ENCODE measurements at places on chromosomes 16 and 17.

GRCh38 chr16:83958846-83959565 lies 6.0 kb downstream of the OSGIN1 start:
- DNase-seq = no peak

- DNase-seq = no peak
Measured at GRCh38 chr17:83136156-83136555, 56.7 kb downstream of the METRNL start.

- DNase-seq = no peak
Measured at GRCh38 chr17:78824240-78824639, 16.4 kb downstream of the USP36 start.

DNA sequence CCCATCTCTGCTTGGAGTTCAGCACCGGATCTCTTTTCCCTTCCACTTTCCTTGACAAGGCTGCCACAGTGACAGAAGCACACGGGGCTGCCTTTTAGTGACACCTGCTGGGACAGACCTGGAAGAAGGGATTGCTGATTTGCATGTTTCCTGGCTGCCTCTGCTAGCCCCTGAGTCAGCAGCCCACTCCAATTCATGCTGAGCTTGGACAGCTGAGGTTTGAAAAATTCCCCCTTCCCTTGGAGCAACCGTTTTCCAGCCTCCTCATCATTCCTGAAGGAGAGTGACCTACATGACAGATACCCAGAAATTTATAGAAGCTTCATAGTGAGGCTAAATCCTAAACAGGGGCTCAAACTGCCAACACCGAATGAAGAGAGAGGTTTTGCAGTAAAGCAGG lies 18.8 kb upstream of the RBL2 start:
- no peak for DNase-seq

GRCh38 chr17:48570325-48571023 lies 7.7 kb downstream of the HOXB4 start:
- no peak for DNase-seq

GRCh38 chr16:2292221-2292620 lies 24.3 kb upstream of the RNPS1 start:
- DNase-seq = no peak

- no peak for DNase-seq
Measured at GRCh38 chr16:49452578-49452977, 79.0 kb downstream of the C16orf78 start.

GRCh38 chr16:13935408-13935807 lies 15.5 kb downstream of the ERCC4 start:
- no peak for DNase-seq

DNA sequence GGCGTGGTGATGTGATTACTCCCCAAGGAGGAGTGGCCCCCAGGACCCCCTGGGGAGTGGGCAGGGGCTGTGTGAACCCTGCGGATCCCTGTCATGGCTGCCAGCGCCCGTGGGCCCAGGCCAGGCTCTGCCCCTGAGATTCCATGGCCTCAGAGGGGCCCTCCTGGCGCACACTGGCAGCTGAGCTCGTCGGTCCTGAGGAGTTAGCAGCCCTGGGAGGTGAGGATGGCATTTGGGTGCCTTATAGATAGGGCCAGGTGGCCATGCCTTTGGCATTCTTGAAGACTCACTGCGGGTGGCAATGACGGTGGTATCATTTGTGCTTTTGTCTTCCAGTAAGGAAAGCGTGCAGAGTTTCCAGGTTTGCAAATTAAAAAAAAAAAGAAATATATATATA lies 146.8 kb upstream of the GSE1 start:
- no peak for DNase-seq

GRCh38 chr17:40963838-40964237 lies 2.9 kb downstream of the KRT39 start:
- no peak for DNase-seq

DNA sequence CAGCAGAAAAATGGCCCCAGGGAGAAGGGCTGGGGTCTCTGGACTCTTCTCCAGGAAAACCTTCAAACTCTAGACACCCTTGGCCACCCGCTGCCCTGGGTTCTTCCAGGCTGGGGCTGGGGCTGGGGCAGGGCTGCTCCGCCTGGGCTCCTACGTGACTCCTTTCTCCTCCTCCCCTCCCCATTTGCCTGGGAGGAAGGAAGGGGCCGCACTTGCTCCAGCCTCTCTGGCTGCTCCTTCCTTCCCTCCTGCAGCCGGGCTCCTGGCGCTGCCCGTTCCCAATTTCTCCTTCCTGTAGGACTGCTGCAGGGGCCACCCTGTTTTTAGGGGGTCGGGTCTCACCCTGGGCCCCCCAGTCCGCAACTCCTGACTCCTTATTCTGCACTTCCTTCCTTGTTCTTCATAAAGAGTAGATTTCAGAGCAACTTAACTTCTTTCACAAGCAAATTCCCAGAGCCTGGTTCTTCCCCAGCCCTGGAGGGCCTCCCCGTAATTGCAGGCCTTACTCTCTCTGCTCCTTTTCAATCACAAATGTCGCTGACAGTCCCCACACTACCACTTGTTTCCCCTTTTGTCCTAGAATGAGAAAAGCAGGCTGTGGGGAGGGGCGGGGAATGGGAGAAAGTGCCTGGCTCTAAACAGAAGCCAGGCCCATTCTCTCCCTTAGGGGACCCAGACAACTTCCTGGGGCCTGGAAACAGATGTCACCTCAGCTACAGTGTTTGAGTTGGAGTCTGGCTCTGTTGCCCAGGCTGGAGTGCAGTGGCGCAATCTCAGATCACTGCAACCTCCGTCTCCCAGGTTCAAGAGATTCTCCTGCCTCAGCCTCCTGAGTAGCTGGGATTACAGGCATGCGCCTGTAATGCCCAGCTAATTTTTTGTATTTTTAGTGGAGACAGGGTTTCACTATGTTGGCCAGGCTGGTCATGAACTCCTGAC lies 137.8 kb downstream of the ENGASE start:
- DNase-seq = no peak

- DNase-seq = no peak
Measured at GRCh38 chr17:74512624-74513091, 18.6 kb downstream of the CD300LB start.

DNA sequence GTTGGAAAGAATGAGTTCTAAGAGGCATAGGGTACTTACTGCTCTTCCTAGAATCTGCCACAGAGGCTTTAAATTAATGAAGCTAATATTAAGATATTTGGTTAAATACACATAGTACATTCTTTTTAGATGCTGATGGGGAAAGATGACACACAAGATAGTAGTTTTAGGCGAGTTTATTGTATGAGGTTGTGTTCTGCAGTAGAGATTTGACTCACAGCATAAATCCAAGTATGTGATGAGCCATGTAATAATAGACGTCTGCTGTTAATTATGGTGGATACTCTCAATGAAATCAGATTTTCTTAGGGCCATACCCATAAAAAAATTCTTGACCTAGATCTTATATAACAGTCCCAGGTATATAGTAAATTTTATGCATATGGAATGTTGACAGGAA lies 8.0 kb downstream of the TNRC6C start:
- DNase-seq = no peak

DNA sequence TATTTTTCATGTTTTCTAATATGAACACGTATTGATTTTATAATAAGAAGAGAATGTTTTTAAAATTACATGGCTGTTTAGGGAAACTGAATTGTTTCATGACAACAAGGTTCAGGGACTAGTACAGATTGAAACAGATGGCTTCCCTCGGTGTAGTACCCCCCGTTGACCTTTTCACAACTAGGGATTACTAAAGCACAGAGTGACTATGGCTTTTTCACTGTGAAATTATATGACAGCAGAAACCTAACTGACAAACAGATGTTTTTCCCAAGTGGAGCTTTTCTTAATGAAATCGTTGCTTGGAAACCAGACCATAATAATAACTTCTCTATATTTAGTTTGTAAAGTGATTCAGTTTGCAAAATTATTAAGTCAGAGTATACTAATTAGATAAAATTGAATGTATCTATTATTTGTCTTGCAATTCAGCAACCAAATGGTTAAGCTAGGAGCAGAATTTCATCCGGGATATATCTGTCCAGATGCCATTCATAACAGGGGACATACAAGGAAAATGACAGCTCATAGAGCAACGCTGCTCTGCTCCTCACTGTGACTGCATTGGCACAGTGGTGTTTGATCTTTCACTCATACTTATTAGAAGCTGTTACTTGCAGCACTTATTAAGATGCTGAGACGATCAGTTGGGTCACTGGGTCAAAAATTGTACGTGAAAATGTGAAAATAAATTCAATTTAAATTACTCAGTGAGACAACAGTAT lies 111.7 kb downstream of the TANGO6 start:
- no peak for DNase-seq

DNA sequence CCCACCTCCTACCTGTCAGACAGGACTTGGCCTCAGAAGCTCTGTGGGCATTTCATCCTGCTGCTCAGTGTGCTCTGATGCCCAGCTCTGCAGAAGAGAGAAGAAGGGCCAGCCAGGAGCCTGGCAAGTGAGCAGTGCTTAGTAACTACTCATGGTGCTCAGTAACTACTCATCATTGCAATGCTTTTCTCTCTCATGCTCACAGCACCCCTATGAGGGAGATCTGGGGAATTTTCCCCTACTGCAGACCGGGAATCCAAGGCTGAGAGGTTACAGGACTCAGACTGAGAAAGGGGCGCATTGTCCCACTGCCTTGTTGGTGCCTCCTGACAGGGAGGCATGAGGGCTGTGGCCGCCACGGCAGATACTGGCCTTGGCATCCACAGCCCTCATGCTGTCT lies 261.1 kb downstream of the C16orf95 start:
- no peak for DNase-seq

DNA sequence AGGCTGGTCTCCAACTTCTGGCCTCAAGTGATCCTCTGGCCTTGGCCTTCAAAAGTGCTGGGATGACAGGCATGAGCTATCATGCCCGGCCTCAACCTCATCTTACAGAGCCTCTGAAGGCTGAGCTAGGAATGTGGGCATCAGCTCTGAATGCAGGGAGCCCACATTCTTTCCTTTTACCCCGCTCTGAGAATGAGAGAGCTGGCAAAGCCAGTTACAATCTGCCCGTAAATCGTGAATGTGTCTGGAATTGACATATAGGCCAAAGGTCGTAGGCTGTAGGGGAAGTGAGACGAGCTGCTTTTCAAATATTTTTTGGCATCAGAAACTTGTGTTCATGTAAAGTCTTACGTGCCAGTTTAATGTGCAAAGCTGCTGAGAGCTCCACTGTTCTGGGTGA lies 4.5 kb downstream of the TMEM238L start:
- no peak for DNase-seq

DNA sequence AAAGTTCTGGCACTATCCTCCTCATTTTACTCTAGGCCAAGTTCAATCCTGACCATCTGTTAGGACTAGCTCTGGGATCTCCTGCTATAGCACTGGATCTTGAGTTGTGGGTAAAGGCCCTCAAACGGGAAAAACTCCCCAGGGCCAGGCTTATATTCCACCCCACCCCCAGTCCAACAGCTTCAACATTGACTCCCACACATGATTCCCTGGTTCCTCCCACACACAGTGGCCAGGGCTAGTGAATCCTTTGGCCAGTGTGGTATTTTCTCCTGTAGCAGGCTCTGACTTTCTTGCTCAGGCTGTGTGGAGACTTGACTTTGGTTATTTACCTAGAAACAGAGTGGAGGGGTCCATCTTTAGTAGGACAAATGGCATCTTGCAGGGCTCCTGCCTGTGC lies 10.3 kb upstream of the AKAP10 start:
- DNase-seq = no peak

- no peak for DNase-seq
Measured at GRCh38 chr17:67139784-67140665, 95.7 kb downstream of the CACNG1 start.

GRCh38 chr16:87305505-87306391 lies 11.4 kb downstream of the C16orf95 start:
- no peak for DNase-seq

DNA sequence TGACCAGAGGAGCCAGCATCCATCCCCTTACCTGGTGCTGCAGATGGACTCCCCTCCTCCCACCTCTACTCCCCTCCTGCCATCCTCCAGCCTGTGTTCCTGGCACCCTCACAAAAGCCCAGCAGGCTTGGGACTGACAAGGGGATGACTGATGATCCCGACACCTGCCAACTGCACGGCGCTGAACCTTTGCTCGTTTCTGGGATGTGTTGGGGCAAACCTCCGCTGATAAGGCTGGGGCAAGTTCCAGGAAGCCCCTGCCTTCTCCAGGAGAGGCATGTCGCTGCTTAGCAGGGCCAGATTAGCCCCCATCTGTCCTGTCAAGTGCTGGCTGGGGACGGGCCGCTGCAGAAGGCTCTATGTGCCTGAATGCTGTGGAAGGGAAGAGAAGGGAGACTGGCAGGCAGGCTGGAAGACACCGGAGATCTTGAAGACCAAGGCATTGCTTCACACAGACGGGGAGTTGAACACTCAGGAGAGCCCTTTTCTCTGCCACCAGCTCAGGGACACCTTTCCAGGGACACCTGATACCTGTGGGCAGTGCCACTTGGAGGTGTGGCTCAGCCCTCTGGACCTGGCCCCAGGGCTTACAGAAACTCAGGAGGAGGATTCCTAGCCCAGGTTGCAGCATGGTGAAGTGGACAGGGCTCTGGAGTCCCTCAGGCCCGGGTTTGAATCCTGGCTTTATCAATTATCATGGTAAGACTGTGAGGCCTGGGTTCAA lies 973 bp upstream of the KRT15 start:
- no peak for DNase-seq

GRCh38 chr17:69059458-69060175 lies 1.1 kb downstream of the ABCA9 start:
- no peak for DNase-seq

DNA sequence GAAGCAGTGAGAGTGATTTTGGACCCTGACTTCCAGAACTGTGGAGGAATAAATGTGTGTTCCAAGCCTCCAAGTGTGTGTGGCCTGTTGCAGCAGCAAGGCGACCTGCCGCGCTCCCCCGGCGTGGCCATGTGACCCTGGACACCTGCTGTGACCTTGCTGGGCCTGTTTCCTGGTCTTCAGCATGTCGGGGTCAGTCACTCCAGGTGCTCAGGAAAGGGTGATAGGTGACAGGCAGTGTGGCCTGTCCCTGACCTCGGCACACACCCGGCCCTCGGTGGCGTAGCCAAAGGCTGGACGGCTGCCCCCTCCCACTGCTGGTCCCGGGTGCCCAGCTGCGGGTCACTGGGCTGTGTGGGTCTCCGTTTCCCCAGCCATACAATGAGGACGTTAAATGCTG lies 31.8 kb upstream of the ZNF469 start:
- DNase-seq = no peak

GRCh38 chr16:14502932-14503741 lies 126.9 kb downstream of the PARN start:
- no peak for DNase-seq

- DNase-seq = no peak
Measured at GRCh38 chr17:27217631-27218030, 76.3 kb upstream of the WSB1 start.

DNA sequence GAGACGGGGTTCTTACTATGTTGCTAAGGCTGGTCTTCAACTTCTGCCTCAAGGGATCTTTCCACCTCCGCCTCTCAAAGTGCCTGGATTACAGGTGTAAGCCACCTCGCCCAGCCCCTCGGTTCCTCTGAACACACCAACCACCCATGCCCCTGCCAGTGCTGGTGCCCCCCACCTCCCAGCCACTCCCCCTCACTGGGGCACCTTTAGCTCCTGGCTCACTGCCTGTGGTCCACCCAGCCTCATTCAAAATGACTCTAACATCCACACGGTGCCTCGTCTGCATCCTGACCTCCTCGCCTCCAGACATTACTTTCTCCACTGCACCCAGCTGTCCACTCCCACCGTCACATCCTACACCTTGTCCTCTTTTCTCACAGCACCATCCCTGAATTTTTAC lies 55.3 kb downstream of the ARHGAP27 start:
- no peak for DNase-seq

GRCh38 chr16:68369697-68370580 lies 59.1 kb downstream of the PRMT7 start:
- DNase-seq = no peak
